ENCODE measurements at places on chromosomes 6 and 20.

DNA sequence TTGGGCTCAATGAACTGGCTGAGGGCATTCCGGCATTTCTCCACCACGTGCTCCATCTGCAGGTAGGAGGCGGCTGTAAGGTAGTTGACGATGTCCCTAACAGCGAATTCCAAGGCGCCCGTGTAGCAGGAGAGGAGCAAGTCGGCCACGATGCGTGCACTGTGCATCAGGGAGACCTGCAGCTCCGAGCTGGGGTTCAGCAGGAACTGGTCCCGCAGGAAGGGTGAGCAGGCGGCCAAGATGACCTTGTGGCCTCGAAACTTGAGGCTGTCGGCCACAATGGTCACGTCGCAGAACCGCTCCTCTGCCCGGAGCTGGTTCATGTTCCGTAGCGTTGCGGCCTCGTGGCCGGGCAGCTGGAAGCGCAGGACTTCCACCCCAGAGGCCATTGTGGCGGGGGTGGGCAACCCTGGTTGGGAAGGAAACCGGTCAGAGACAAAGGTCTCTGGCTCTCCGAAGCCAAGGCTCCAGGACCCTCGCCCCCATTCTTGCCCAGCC lies 920 bp downstream of the ZBTB12 start:
- no peak for DNase-seq

DNA sequence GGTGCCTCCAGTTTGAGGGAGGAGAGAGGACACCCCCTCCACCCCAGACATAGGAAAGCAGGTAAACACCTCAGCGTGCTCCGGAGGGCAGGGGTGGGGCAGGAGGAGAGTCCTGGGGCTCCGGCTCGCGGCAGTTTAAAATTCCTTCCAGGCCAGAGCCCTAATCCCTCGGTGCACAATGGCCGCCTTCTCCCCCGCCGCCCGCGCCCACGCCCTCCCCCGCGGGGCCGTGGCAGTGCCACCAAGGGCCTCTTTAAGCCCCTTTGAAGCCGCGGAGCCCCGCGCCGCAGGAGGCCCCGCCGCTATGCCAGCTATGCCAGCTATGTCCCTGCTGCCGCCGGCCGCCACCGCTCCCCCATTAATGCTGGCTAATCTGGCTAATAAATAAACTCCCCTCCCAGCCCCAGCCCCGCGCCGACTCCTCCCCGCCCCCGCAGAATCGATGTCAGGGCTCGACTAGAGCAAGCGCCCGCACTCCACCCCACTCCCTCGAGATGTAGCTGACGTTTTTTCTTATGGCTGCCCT lies 125.1 kb downstream of the MRPL14 start:
- no peak for DNase-seq

DNA sequence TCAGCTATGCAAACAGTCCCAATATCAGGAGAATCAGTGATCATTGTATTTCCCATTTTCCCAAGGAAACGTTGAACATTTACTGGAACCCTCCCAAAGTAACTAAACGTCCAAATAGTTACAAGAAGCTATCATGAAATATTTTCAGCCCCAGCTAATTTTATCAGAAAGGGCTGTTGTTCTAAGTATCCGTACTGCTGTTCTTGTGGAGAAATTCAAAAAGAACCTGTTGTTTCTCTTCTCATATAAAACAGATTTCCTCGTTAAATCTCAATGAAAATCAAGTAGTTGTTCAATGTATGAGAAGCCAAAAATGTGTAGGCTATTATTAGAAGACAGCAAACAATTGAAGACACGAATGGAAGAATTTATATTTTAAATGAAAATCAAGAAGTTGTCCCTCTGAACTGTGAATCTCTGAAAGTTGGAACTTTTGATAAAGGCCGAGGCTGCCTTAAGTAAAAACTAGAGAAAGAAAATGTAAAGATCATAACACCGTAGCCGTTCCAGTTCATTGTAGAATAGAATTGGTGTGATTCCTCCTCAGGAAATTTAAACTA lies 107.7 kb downstream of the HFE start:
- no peak for DNase-seq

DNA sequence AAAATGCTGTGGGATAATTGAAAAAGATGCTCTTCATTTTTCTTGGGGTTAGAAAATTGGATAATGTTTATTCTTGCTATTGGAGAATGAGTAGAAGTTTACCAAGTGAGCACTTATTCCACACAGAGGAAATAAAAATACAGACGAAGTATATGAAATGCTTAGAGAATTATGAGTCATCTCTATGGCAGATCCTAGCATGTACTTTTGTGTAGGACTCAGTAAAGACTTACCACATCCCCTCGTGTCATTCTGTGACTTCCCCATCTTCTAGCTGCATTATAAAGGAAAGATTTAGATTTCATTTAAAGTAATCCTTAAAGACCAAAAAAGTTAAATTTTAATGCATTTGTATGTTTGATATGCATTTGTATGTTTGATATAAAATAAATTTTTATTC lies 685.6 kb downstream of the TBC1D32 start:
- no peak for DNase-seq

DNA sequence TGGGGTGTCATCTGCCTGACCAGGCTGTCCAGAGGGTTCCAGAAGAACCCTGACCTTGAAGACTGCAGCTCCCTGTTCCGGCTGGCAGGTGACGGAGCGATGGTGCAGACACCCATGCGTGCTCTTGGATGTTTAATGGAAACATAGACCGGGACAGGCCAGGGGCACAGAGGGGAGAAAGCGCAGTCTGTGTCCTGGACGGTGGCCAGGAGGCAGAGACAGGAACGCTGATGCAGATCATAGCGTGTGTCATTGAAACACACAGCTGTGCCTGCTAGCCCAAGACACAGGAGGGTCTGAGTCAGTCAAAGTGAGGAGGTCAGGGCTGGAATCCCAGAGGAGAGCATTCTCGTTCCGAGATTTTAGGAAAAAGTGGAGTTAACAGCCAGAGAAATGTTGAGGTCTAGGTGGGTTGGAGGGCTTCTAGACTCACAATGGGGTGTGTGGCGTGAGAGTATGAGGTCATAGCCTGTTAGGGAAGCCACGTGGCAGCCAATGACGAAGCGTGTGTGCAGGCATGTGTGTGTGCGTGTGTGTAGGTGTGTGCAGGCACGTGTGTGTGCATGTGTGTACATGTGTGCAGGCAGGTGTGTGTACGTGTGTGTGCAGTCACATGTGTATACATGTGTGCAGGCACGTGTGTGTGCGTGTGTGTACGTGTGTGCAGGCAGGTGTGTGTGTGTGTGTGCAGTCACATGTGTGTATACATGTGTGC lies 167.0 kb downstream of the ERMARD start:
- no peak for DNase-seq

- DNase-seq, result no peak
Observed at GRCh38 chr6:12419631-12420272, 129.6 kb downstream of the EDN1 start.

DNA sequence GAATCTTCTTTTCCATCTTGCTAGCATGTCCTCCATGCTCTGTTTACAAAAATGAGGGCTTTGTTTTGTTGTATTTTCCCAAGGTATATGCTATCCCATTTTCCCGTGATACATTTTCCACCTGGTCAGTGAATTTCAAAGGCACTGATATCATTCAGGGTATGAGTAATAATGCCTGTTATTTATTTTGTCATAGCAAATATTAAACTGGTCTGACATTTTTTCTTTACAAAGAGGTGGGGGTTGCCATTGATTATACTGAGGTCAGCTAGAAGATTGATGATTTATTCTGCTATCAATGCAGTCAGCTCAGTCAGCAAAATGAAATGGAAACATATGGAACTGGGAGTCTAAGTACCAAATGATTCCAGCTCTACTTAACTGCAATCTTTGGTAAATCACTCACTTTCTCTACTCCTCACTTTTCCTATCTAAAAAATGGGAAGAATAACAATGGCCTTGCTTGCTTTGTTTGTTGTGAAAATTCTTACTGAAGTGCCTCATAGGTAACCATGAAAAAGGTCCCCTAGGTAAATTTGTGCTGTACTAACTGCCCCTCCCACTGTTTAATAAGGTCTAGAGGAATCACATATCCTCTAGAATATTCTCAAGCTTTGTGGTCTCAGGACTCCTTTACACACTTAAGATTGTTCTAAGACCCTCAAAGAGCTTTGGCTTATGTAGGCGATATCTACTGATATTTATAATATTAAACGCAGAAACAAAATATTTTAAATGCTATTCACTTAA lies 64.0 kb downstream of the ARHGAP18 start:
- DNase-seq, result no peak

- DNase-seq, result no peak
Observed at GRCh38 chr6:2549834-2550233, 200.9 kb downstream of the MYLK4 start.

DNA sequence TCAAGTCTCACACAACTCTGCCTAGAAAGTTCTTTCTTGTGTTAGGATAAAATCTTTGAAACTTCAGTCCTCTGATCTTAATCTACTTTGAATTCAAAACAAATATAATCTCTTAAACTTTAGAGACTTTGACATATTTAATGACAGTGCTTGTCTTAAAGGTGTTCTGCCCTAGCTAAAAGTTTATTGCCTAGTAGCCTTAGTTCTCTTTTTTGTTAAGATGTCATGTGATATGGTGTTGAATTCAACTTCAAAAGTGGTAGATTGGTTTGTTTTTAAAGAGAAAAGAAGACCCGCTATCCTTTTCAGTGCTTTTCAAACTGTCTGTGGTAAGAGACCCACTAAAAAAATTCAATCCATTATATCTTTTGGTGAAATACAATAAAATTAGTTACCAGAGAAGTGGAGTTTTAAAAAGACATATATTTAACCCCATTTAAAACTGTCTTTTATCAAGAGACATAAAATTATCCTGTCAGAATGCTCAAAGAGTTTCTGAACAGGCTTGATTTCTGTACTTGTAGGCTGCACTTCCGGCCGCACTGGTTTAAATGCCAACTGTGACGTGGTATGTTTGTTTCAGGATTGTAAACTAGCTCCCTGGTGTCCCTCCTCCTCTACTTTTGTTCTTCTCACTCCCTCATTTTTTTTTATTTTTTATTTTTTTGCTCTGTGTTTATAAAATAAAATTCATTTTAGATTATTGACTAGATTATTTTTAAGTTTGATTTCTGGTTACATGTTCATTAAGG lies 76.5 kb downstream of the QKI start:
- peak; percentile 75 for DNase-seq

DNA sequence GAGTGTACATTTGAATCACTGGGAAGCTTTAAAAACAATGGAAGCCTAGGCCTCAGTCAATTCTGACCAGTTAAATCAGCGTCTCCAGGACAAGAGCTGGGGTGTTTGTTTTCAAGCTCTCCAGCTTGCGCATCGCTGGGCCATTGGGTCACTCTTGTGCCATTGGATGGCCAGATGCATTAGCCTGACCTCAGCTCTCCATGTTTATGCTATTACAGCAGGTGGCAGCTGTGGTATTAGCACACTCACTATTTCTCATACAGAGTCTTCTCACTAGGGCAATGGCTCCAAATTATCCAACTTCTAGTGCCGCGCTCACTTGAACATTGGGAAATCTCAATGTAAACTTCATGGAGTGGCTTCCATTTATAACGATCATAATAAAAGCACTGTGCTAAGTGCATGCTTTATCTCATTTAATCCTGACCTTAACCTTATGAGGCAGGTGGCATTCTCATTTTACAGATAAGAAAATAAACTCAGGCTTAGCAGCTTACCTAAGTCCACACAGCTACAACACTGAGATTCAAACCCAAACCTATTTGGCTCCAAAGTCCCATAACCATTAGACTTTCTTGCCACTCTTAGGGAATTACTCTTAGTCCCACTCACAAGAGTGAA lies 108.8 kb downstream of the PPP1R14C start:
- DNase-seq, result no peak

- no peak for DNase-seq
Observed at GRCh38 chr6:41996997-41997396, 53.3 kb upstream of the TAF8 start.

DNA sequence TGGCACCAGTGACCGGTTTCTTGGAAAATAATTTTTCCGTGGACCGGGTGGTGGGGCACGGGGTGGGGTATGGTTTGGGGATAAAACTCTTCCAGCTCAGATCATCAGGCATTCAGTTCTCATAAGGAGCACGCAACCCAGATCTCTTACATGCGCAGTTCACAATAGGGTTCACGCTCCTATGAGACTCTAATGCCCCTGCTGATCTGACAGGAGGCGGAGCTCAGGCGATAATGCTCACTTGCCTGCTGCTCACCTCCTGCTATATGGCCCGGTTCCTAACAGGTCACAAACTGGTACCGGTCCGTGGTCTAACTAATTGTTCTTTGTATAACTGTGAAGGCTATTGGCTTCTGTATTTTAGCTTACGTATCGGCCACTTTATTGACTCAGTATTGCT lies 51.7 kb downstream of the VSTM2L start:
- no peak for DNase-seq

- DNase-seq, result no peak
Observed at GRCh38 chr6:45783716-45784115, 231.9 kb downstream of the CLIC5 start.

DNA sequence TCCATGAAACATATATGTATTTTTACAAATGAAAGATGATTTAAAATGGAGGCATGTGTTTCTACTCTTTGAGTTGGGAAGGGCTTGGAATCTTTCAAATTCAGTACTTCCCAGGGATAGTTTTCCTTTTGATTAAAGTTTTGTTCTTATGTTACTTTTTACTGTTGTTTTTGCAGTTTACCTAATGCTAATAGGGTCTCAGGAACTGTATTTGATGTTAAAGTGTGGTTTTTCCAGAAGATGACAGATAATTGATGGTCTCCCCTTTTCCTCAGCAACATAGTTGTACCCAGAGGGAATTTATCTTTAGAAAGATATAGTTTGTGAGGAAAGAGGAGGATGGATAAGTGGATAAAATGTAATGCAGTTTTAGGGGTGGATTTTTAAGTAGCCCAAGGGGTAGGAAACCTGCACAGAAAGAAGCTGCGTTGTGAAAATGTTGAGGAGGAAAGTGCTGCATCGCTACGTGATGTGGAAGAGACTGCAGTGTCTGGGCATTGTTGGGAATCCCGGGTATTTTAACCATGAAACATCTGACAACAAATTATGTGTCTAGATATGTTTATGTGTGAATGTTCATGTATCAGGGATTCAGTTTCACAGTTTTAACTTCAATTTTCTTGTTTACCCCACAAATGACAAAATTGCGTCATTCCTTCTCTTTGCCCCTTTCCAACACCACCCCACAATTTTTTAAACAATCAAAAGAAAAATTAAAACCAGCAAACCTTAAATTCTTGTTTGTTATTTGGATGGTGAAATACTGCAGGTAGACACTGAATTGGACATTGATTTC lies 42.3 kb downstream of the GNAS start:
- DNase-seq, result no peak

DNA sequence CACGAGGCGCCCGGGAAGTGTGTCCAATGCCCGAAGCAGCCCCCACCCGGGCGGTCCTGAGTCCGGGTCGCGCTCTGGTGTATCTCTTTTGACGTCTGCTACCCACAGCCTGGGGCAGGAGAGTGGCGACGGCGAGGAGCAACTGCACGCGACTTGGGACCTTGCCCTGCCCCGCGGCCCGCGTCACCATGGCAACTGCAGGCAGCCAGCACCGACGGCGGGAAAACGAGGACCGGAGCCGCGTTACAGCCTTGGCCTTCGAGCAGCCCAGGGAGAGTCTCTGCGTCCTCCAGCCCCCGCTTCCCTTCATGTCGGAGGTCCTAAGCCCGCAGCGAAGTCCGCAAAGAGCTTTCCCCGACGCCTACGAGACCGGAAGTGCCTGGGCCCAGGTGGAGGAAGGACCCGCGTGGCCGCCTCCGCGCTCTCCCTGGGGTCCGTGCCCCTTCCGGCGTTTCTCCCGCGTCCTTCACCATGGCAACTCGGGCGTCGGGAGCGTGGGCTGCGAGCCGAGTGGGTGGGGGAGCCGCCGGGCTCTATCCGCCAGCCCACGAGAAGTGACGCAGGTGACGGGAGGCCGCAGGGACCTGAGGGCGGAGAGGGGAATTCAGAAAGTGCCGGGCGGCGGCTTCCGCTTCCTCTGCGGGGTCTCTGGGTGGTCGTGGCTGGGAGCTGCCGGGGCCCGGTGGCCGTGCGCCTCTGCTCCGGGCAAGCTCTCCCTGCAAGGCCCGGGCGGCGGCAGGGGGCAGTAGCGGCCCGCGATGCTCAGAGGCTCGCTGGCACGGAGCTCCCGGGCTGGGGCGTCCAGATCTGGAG lies 88.6 kb upstream of the TGM3 start:
- DNase-seq, result peak; percentile 18
